ENCODE measurements at places on chromosomes 7 and 10. TPM values are rescaled to one million over a fixed set of nuclear protein-coding genes. Genes with fewer than 3 reads are reported as not detected.

DNA sequence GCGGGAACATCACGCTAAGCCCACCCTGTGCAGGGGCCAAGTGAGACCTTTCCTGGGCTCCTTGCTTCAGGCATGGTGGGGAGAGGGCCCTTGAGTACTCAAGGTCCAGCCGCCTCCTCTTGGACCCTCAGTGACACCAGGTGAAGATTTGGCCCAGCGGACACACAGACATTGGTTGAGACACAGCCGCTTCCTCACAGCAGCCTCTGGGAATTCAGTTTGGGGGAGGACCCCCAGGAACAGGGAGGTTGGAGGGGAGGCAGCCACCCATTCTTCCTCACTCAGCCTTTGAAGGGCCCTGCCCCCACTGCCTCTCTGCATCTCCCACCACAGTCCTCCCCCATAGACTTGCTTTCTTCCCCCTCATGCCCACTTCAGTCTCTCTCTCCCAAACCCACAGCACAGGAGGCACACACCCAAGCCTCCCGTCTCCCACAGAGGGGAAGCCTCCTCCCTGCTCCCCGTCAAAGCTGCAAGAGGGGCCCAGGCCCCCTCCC is 31.9 kb downstream of the ANXA8 start:
- DNase-seq = no peak

GRCh38 chr7:121027761-121028669 is 39.5 kb downstream of the CPED1 start:
- peak; percentile 33 for DNase-seq

The OPN1SW gene
- not detected for total RNA-seq

The COL26A1 gene
- 6.8 TPM for total RNA-seq

DNA sequence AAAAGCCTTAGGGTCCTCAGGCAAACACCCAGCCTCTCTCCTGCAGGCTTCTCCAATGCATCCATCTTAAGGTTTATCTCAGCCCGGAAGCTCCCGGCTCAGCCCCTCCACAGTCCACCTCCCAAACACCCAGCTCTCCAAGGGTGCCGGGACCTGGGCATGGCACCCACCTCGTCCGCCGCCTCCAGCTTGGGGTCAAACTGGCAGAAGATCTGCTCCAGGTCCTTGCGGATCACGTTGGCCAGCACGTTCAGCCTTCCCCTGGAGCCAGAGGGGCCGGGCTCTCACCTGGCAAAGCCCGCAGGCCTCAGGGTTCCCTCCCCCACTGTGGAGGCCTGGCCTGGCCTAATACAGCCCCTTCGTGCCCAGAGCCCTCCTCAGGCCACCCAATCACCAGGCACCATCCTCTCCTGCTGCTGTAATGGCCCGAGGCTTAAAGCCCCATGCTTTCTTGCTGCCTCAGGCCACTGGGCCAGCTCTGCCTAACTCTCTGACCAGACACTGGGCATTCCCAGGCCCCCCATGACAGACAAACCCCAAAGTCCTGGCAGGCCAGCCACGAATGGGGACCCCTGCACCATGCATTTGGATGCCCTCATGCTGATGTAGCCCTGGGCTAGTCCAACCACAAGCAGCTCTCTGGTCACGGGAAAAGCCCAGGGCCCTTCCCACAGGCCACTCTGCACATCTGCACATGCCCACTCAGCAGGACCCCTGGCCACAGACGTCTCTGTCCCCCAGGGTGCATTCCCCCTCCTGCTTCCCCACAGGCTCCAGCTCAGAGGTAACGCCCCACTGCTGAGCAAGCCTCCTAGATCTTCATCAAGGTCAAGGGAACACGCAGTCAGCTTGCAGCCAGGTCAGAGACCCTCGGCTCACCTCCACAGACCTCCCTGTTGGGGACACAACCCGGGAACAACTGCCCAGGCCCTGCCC is 12.3 kb downstream of the OGDHL start:
- no peak for DNase-seq

DNA sequence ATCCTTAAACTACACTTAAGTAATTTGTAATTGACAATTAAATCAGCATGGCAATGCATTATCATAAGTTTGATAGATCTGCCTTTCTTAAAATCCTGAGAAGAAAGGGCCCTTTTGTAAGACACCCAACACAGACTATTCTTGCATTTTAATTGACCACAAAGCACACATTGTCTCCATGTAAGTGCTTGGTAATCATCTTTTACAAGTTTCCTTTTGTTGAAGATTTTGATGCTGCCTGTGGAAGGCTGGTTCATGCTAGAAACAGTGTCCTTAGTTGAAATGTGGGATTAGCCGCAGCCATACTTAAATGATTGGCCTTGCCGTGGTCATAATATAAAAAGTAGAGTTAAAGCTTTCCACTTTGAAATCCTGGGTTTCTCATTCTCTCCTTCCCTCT is 32.3 kb upstream of the CELF2 start:
- DNase-seq = no peak

The NEURL1 gene
- total RNA-seq = 1.5 TPM

- no peak for DNase-seq
These were observed 37.3 kb upstream of the PDZD8 start for GRCh38 chr10:117412469-117413010.

The ACTR3C gene
- 0.25 TPM for total RNA-seq

The HPSE2 gene
- total RNA-seq = not detected

DNA sequence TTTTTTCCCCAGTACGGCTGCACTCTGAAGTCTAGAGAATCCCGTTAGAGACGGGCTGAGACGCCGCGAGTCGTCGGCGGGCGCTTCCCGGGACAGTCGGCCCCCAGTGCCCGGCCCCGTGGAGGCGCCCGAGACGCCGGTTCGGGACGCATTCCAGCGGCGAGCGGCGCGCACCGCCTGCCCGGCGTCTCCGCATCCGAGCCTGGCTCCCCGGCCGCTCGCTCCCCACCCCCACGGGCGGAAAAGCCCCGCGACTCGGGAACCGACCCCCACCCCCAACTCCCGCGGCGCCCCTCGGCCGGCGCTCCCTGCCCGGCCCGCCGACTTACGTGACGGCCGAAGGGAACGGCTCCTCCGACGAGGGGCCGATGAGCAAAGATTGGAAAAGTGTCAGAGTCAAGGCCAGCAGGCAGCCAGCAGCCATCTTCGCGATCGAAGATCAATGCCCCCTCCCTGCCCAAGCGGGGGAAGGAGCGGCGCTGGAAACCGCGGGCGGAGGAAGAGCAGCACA is 486 bp downstream of the CACNA2D1 start:
- no peak for DNase-seq

The AKR1C1 gene
- total RNA-seq = 1.3 TPM

DNA sequence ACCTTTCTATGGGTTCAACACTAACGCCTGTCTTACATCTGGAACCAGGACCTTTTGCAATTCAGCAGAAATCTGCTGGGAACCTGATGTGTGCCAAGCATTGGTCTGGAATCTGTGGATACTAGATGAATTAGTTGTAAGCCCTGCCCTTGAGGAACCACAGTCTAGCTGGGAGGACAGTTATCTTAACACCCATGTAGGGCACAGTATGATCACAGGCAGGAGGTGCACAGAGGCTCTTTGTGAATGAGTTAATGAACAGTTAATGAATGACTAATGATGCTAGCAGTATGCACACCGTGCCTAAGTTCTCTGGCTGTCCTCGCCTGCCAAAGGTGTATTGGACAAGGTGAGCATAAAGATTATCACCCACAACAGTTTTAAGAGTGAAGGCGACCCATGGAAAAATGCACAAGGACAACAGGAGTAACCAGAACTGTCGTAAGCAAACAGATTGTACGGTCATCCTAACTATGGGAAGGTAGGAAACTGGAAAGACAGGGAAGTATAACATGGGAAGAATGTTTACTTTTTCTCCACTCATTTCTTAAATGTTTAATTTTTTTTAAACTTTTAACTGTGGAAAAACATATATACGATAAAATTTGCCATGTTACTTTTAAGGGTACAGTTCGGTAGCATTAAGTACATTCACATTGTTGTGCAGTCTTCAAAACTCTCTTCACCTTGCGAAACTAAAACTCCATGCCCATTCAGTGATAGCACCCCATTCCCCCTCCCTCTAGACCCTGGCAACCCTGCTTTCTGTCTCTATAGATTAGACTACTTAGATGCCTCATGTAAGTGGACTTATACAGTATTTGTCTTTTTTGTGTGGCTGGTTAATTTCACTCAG is 139.9 kb downstream of the CXCL12 start:
- no peak for DNase-seq

DNA sequence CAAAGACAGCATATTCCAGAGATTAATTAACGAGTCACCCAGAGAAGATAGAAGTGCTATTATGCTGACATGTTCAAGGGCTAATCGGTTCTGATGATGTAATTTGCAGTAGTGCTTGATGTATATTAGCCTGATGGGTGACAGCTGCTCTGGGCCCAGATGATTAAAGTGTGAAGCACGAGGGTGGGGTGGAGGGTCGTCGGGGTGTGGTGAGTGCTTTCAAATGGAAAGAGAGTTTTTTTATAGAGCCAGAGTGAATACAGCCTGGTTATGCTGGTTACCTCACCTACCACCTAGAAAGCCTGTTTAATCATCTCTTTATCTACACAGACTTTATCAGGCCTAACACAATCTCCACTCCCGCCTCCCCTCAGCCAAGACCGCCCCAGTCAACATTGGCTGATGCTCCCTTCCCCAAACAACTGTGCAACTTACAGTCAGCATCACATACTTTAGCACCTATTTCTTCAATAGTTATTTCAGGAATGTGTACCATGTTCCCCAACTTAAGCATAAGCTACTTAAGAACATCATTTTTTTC is 11.5 kb upstream of the STN1 start:
- peak; percentile 20 for DNase-seq

The SFMBT2 gene
- 3.9 TPM for total RNA-seq

The SEC61A2 gene
- total RNA-seq = 14.3 TPM

- DNase-seq = no peak
These were observed 299.5 kb downstream of the ELMO1 start for GRCh38 chr7:37149051-37149772.

DNA sequence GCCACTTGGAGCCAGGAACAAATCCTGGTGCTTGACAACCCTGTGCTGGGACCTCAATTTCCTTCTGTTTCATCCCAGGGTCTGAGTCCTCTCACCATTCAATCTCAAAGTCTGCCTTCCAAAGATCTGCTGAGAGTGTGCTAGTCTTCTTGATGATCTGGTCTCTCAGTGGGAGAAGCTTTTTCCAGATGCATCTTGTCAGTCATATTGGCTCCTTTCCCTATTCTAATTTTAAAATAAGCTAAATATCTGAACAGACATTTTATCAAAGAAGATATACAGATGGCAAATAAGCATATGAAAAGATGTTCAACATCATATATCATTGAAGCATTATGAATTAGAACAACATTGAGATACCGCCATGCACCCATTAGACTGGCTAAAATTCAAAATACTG is 469.3 kb downstream of the NEBL start:
- no peak for DNase-seq

The ANKRD30A gene
- not detected for total RNA-seq

DNA sequence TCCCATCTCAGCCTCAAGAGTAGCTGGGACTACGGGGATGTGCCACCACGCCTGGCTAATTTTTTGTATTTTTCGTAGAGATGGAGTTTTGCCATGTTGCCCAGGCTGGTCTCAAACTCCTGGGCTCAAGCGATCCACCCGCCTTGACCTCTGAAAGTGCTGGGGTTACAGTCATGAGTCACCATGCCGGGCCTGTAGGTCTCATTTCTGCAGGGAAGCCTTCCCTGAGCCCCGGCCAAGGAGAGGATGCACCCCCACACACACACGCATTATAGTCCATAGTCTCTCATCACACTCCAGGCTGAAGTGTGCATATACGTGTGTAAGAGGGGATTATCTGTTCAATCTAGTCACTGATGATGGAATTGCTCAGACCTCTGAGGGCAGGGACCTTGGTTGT is 29.3 kb downstream of the KCNMA1 start:
- no peak for DNase-seq
